ENCODE measurements at places on chromosomes 12 and 14.

- H3K4me3 ChIP-seq, result no peak overlapping the region
- no peaks in the 10 kb centered on the region for H3K4me1 ChIP-seq
- H3K27ac ChIP-seq, result no peak overlapping the region
- H3K36me3 ChIP-seq, result no peaks in the 10 kb centered on the region
- no peak for DNase-seq
Measured at GRCh38 chr12:16611146-16611545, 5.2 kb upstream of the LMO3 start.

- peaks cover 3% of the 10 kb centered on the region for H3K4me1 ChIP-seq
- H3K27ac ChIP-seq, result no peak overlapping the region
- DNase-seq, result no peak
- no peak overlapping the region for H3K4me3 ChIP-seq
- H3K27me3 ChIP-seq, result no peaks in the 10 kb centered on the region
Measured at GRCh38 chr12:9071969-9072368, 43.8 kb downstream of the A2M start.

DNA sequence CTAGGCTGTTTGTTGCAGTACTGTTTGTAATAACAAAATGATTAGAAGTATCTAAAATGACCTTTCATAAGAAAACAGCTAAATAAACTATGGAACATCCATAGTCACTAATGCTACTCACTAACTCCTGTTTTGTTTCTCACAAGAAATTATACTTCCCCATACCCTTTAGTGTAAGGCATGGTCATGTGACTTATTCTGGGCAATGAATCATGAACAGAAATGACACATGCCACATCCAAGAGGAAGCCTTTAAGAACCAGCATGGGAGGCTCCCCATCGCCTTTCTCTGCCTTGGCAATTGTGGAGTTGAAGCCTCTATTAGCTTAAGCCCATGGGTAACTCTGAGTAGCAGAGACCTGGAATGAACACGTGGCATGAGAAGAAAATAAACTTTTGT, 49.3 kb downstream of the KSR2 start:
- no peak overlapping the region for H3K27ac ChIP-seq
- no peaks in the 10 kb centered on the region for H3K4me1 ChIP-seq
- no peak overlapping the region for H3K4me3 ChIP-seq
- no peaks in the 10 kb centered on the region for H3K27me3 ChIP-seq
- H3K36me3 ChIP-seq, result no peaks in the 10 kb centered on the region
- no peak for DNase-seq

DNA sequence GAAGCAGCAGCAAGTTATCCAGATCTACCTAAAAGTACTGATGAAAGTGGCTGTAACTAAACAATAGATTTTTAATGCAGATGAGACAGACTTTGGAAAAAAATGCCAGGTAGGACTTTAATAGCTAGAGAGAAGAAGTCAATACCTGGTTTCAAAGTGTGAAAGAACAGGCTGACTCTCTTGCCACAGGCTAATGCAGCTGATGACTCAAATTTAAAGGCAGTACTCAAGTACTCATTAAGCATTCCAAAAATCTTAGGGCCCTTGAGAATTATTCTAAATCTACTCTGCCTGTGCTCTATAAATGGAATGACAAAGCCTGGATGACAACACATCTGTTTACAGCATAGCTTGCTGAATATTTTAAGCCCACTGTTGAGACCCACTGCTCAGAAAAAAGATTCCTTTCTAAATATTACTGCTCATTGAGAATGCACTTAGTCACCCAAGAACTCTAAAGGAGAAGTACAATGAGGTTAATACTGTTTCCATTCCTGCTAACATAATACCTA, 68.6 kb upstream of the SYT1 start:
- DNase-seq, result no peak
- H3K4me1 ChIP-seq, result no peaks in the 10 kb centered on the region
- no peak overlapping the region for H3K4me3 ChIP-seq
- H3K27me3 ChIP-seq, result no peaks in the 10 kb centered on the region

DNA sequence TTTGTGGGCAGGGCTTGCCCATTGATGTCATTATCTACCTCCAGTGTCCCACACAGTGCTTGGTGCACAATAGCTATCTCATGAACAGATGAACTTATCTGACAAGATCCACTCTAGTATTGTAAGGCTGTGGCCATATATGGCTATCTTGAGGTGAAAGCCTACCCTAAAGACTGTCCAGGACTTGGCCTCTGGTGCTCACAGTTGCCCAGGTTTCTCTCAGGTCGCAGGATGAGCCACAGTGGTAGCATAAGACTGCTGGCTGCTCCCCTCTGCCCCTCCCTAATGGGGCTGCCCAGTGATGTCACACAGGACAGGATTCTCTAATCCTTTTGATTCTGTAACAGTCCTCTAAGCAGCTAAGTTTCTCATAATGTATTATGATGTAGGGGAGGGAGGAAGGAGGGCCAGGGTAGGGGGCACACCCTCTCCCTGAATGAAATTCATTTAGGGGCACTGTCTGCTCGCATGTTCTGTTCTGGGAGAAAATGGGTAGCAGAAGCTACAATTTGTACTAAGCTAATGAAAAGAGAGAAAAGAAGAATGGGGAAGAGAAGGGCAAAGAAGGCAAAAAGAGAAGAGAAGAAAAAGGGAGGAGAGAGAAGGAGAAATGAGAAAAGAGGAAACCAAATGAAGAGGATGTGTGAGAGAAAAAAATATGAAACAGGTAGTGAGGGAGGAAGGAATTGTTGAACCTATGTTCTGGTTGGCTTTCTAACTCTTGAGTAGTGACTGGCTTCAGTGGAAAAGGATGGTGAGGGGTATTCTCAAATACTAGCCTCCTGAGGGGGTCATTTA, 3.4 kb upstream of the PPM1A start:
- no peak overlapping the region for H3K4me3 ChIP-seq
- no peak overlapping the region for H3K27ac ChIP-seq
- no peaks in the 10 kb centered on the region for H3K36me3 ChIP-seq
- DNase-seq, result no peak
- no peaks in the 10 kb centered on the region for H3K4me1 ChIP-seq
- no peaks in the 10 kb centered on the region for H3K27me3 ChIP-seq

DNA sequence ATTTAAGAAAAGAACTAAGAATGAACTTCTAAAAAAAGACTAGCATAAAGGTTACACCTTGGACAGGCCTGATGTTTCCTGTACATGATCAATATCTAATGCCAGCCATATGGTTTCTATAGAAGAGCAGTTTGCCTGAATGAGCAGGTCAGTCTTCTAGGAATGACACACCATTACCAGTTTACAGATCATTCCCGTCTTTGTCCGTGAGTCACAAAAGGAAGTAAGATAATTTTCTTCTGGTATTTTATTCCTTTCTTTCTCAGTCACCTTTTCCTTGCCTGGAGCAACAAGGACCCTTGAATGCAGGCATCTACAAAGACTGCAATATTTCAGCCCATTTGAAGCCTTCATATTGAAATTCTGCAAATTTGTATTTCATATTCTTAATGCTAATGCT, 44.6 kb upstream of the CNTN1 start:
- DNase-seq, result no peak

- no peak overlapping the region for H3K4me3 ChIP-seq
- H3K27me3 ChIP-seq, result no peaks in the 10 kb centered on the region
- H3K27ac ChIP-seq, result no peak overlapping the region
- H3K4me1 ChIP-seq, result peaks cover 20% of the 10 kb centered on the region
- DNase-seq, result no peak
Measured at GRCh38 chr12:69328426-69328825, 19.8 kb upstream of the LYZ start.

- DNase-seq, result no peak
- H3K4me1 ChIP-seq, result peaks cover 13% of the 10 kb centered on the region
- H3K27ac ChIP-seq, result no peak overlapping the region
- no peak overlapping the region for H3K4me3 ChIP-seq
- no peaks in the 10 kb centered on the region for H3K36me3 ChIP-seq
- H3K27me3 ChIP-seq, result no peaks in the 10 kb centered on the region
Measured at GRCh38 chr12:104959335-104959841, 1.3 kb upstream of the SLC41A2 start.
